HCEC 1CT (cell line): ENCODE measurements at places on chromosomes 13 and 19.

DNA sequence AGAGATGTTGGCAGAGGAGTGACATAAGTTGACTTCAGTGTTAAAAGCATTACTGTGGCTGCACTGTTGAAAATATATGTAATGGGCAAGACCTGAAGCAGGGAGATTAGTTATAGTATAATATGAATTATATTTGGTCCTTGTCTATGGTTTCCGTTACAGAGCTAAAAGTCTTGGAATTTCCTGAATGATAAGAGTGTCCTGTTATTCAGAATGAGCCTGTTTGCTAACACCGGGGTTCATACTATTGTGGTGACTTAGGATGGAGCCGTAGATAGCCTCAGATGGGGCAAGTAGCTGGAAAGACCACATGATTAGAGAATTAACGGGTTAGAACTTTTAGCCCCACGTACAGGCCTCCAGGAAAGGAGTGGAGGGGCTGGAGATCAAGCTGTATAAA lies 5.7 kb downstream of the USPL1 start:
- DNase-seq = no peak

GRCh38 chr13:35478271-35479037 lies 2.0 kb upstream of the MAB21L1 start:
- DNase-seq = no peak

DNA sequence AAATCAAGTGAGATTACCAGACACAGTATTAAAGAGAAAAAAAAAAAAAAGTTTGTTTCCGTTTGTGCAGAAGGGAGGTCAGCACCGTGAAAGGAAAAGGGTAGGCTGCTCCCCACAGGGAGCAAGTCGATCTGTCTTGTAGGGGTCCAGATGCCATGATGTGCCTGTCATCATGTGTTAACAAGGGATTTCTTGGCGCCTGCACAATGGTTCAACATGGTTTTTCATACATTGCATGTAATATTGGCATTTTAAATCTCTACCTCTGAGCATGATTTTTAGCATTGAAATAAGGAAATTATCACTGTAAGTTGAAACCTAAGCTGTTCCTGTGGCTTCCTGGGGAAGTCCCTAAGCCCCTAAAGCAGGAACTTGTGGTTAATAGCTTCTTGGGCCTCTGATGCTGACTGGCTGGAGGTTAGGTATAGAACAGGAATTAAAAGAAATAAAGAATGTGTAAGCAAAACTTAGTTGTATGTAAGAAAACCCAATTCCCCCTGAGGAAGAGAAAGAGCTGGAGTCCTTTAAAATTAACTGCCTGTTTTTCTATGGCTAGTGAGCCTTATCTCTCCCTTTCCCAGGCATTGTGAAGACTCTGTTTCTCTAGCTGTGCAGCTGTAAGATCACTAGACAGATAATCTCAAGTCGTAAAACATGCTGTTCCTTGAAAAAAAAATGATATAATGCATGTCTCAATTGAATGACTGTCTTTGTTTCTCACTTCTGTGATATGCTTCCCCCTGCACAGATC lies 7.4 kb upstream of the FCGBP start:
- no peak for DNase-seq

- no peak for DNase-seq
Observed at GRCh38 chr13:87607266-87607665, 63.9 kb upstream of the SLITRK5 start.

DNA sequence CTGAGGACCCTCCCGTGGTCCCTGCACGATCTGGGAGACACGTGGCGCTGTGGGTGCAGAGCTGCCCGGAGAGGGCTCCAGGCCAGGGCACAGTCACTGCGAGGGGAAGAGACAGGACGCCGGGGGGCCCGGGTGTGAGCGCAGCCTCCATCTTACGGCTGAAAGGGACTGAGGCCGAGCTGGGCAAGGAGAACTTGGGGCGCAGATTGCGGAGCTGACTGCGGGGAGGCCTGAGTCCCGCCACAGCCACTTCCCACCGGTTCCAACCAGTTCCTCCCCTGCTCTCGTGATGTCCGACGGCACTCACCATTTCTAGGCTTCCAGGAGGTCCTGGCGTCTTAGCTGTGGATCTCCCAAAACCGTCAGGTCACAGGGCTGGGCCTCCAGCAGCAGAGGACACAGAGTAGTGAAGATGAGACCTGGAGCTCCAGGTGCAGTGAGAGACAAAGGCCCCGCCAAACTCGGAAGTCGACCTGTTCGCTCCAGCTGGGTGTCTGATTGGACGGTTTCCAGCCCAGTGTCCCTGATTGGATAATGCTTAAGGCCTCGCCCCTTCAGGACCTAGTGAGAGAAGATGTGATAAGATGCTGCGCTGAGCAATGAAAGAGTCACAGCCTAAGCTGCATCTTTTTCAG lies 4.8 kb upstream of the ZNF253 start:
- no peak for DNase-seq

- DNase-seq = no peak
Observed at GRCh38 chr13:21501686-21502085, 42.6 kb upstream of the ZDHHC20 start.

DNA sequence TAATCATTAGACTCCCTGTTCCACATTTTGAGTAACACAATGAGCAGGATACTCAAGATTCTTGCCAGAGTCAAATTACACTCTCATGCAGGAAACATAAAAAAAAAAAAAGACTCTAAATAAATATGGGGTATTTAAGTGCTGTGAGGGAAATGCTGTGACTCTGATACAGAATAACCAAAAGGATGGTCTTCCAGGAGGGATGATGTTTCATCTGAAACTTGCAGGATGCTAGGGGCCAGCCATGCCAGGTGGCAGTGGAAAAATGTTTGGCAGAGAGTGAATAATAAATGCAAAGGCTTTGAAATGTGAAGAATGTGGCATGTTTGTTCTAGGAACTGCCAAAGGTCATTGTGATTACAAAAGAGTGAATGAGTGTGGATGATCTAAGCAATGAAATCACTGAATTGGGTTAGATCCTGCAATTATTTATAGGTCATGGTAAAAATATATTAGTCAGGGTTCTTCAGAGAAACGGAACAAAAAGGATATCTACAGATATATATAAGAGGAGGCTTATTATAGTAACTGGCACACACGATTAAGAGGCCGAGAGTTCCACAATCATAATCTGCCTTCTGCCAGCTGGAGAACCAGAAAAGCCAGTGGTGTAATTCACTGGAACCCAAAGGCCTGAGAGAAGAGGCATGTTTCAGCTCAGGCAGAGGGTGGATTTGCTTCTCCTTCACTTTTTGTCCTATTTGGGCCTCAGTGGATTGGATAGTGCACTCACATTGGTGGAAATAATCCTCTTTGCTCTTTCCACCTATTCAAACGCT lies 1832.8 kb upstream of the MIR17HG start:
- DNase-seq = peak; percentile 83

DNA sequence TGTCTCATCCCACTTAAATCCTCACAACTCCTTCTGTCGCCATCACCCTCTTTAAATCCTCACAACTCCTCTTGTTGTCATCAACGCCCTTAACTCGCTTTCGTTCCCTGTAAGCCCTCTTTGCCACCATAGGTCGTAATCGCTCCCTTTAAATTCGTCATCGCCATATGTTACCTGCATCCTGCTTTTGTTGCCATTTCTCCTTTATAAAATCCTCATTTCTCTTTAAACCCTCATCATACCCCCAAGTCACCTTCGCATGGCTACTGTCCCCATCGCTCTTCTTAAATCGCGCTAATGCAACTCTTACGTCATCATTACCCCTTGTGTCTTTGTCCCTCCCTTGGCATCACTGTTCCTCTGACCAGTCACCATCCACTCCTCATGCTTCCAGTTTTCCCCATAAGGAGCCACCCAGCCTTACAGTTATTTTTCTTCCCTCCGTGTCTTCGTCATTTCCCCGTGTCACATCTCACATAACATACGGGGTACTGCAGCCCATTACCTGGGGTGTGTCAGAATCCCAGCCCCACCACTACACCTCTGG lies 539 bp downstream of the PLD3 start:
- peak; percentile 28 for DNase-seq

DNA sequence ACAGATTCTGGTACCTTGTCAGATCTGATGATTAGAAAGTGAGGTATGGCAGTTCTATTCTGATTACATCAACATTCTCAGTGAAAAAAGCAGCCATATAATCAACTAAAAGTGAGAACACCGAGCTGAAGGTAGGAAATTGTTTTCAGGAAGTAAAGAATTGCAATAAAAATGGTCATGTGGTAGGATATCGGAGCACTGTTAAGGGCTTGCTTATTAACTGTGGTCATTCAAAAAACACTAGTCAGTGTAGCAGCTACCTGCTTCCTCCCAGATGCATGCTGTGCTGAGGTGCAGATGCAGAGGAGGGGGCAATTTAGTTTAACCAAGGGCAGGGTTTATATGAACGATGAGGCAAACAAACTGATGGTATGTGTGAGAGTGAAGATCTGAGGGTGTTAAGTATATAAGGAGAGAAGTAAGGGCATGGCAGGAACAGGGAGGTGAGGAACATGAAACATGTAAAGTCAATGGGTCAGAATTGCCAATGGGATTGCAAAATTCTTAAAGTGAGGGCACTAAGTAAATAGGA lies 111.9 kb downstream of the DIAPH3 start:
- no peak for DNase-seq

DNA sequence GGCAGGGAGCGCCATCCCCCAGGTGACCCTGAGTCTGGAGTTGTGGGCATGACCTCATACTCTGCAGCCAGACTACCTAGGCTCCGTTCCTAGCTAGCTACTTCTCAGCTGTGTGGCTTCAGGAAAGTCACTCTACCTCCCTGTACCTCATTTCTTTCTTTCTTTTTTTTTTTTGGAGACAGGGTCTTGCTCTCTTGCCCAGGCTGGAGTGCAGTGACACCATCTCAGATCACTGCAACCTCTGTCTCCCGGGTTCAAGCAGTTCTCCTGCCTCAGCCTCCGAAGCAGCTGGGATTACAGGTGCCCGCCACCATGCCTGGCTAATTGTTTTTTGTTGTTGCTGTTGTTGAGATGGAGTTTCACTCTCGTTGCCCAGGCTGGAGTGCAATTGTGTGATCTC lies 15.0 kb downstream of the PLIN3 start:
- DNase-seq = no peak

GRCh38 chr13:99182439-99182838 lies 18.2 kb upstream of the UBAC2 start:
- DNase-seq = no peak

DNA sequence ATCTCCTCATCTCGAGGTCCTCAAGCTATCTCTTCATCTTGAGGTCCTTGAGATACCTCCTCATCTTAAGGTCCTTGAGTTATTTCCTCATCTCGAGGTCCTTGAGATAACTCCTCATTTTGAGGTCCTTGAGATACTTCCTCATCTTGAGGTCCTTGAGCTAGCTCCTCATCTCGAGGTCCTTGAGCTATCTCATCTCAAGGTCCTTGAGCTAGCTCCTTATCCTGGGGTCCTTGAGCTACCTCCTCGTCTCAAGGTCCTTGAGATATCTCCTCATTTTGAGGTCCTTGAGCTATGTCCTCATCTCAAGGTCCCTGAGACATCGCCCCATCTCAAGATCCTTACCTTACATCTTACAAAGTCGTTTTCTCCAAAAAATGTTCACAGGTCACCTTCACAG lies 18.7 kb downstream of the VAV1 start:
- no peak for DNase-seq

- DNase-seq = peak; percentile 93
Observed at GRCh38 chr13:42762917-42763316, 18.5 kb upstream of the FAM216B start.

- no peak for DNase-seq
Observed at GRCh38 chr13:95234242-95234641, 67.0 kb downstream of the ABCC4 start.

- no peak for DNase-seq
Observed at GRCh38 chr19:16611121-16611520, 16.9 kb downstream of the MED26 start.

DNA sequence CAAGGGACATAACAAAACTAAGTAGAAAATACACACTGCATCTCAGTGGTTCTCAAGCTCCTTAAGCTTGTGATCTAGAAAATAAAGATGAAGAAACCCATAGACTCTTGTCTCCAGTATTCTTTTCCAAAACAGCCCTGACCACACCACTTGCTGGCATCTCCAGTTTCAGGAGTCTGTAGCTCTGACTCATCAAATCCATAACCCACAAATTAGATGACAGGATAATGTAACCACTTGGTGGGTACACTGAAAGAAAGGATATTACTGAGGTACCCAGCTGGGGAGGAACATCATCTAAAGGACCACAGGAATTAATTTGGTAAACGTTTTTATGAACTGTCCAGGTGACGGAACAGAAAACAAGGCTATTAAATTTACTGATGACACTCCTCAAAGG lies 214.7 kb downstream of the VWA8 start:
- peak; percentile 78 for DNase-seq

DNA sequence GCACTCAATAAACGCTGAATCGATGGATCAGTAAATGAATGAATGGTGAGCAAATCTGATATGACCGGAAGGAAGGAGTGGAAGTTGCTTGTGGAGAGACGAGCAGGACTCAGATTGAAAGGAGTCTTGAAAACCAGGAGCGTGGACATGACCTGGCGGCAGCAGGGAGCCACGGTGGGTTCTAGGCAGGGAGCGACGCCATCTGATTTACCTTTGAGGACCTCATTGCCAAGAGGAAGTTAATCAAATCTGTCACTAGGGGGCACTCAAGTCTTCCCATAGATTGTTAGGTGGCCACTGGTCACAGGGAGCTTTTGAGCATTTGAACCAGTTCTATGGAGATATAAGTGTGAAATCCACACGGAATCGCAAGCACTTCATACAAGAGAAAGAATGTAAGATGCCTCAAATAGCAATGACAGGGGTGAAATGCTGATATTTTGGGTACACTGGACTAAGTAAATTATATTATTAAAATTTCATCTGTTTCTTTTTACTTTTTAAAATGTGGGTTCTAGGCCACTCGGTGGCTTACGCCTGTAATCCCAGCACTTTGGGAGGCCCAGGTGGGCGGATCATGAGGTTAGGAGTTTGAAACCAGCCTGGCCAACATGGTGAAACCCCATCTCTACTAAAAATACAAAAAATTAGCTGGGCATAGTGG lies 9.2 kb upstream of the FBN3 start:
- peak; percentile 66 for DNase-seq
